ENCODE measurements at places on chromosomes 3 and 15.
A peak's percentile ranks its signal among the peaks of the same experiment; 100 is the strongest.

DNA sequence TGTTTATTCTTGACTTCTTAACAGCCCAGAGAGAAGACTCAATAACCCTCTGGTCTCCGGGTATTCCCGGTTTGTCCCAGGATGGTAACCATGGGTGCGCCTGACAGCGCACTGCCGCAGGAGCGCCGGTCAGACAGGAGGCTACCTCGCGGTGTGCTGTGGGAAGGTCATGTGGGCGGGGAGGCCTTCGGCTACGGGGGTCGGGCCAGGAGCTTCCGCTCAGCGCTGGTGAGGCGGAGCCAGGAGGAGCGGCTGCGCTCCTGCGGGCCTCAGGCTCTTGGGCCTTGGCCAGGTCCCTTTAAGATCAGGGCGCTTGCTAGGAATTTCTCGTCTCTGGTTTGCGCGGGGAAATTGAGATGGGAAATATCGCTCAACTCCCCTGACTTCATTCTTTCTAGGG lies 182.3 kb upstream of the NDN start:
- H3K4me3 ChIP-seq: no peak overlapping the region
- no peak for DNase-seq
- no peaks in the 10 kb centered on the region for H3K4me1 ChIP-seq
- no peaks in the 10 kb centered on the region for H3K27me3 ChIP-seq
- H3K36me3 ChIP-seq: no peaks in the 10 kb centered on the region

DNA sequence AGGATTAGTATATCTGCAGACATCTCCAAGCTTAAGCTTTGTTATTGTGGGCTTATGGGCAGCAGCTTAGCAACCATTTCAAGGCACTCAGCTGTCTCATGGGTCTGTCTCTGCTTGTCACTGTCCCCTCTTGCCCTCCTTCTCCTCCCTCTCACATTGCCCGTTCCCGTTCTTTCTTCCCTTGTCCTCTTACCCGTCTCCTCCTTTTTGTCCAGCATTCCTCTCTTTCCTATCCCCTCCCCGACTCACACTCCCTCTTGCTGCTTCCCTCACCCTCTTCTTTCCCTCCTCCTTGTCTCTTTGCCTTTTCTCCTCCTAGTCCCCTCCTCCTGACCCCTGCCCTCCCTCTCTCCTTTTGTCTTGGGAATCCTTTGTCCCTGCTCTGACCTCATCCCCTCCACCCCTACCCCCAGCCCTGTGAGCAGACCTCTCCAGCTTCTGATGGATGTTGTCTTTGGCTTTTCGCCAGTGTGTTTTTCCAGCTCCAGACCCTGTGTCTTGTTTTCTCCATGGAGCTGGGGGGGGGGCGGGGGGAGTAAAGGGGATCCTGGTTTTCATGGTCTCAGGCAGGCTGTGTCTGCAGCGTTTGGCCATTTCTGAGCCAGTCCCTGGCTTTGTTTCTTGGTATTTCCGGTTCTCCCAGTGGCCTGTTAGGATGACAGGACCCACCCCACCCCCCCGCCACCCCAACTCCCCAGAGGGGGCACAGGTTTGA lies 47.9 kb upstream of the TRAK1 start:
- no peaks in the 10 kb centered on the region for H3K27me3 ChIP-seq
- H3K36me3 ChIP-seq: no peaks in the 10 kb centered on the region
- peaks cover 8% of the 10 kb centered on the region for H3K4me1 ChIP-seq
- no peak for DNase-seq
- H3K27ac ChIP-seq: peak overlapping the region; percentile 86

- no peaks in the 10 kb centered on the region for H3K27me3 ChIP-seq
- no peaks in the 10 kb centered on the region for H3K36me3 ChIP-seq
- no peak overlapping the region for H3K4me3 ChIP-seq
- DNase-seq: no peak
- H3K4me1 ChIP-seq: no peaks in the 10 kb centered on the region
These were observed 255.9 kb downstream of the NFKBIZ start for GRCh38 chr3:102105193-102105592.

DNA sequence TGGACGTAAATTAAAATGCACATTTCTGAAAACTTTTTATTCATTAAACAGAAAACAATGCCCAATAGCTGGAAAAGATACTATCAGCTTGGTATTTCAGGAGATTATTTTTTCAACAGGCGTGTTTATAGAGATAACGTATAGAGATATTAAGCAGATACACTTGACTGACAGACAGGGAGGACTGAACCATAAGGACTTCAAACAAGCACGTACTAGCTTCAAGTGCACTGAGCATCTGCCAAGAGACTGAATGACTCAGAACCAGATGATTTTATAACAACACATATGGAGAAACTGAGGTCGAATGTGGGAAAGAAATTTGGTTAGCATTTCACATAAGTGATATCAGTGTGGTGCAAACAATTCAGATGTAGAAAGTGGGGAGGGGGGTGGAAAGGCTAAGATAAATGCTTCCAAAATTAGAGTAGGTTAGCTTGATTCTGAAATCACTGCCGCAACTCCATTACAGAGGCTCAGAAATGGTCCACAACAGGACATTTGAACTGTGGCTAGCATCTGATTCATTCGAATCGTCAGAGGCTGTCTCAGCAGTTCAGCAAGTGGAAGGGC lies 103.5 kb downstream of the SEMA6D start:
- no peaks in the 10 kb centered on the region for H3K27me3 ChIP-seq
- no peak for DNase-seq
- no peak overlapping the region for H3K4me3 ChIP-seq

- no peaks in the 10 kb centered on the region for H3K36me3 ChIP-seq
- no peak overlapping the region for H3K4me3 ChIP-seq
- DNase-seq: no peak
- H3K27me3 ChIP-seq: no peaks in the 10 kb centered on the region
- no peaks in the 10 kb centered on the region for H3K4me1 ChIP-seq
These were observed 6.1 kb downstream of the RHO start for GRCh38 chr3:129534428-129535027.

- H3K27ac ChIP-seq: no peak overlapping the region
- H3K4me3 ChIP-seq: no peak overlapping the region
- DNase-seq: no peak
- H3K27me3 ChIP-seq: no peaks in the 10 kb centered on the region
- H3K36me3 ChIP-seq: no peaks in the 10 kb centered on the region
These were observed 42.9 kb downstream of the KLF15 start for GRCh38 chr3:126314305-126314789.

DNA sequence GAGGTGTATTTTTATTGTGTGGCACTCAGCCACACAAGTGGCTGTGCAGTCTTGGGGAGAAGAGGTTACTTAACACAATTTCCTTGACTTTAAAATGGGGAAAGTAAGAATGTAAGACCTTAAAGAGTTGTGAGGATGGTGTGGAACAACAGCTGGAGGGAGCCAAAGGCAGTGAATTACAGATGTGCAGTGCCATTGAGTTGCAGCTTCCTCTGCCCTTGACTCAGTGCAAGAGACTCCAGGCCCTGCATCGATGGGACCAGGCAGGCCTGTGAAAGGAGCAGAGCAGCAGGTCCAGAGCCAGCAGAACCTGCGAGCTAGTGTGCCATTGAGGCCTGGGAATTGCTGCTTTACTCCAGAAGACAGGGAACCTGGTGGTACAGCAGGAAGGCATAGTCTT lies 27.2 kb downstream of the EEFSEC start:
- no peaks in the 10 kb centered on the region for H3K4me1 ChIP-seq
- H3K36me3 ChIP-seq: no peaks in the 10 kb centered on the region
- H3K27ac ChIP-seq: no peak overlapping the region
- DNase-seq: no peak
- no peaks in the 10 kb centered on the region for H3K27me3 ChIP-seq
